ENCODE measurements at places on chromosomes 12 and 14.

DNA sequence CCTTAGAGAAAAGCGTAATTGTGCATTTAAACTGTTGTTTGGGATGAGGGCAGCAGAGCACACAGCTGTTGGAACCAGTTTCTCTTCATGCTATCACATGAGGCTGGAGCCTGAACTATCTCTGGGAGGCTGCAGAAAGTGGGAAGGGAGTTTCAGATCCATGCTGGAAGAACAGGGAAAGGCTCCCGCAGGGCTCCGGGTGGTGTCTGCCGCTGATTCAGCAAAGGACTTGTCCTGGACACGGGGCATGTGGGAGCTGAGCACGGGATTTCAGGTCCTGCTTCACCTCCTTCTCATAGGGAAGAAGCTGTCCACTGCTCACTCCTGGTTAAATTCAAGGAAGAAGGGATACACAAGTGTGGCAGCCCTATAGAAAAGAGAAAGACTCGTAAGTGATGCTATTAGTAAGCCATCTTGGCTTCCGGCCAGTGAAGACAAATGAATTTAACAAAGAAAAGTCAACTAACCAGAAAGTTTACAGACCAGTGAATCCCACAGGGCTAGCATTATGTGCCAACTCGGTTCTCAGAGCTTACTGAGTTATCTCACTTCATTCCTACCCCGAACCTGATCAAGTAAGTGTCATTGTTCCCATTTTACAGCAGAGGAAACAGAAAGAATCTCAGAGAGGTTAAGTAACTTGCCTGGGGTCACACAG, 6.7 kb upstream of the FZD10 start:
- DNase-seq, result no peak

DNA sequence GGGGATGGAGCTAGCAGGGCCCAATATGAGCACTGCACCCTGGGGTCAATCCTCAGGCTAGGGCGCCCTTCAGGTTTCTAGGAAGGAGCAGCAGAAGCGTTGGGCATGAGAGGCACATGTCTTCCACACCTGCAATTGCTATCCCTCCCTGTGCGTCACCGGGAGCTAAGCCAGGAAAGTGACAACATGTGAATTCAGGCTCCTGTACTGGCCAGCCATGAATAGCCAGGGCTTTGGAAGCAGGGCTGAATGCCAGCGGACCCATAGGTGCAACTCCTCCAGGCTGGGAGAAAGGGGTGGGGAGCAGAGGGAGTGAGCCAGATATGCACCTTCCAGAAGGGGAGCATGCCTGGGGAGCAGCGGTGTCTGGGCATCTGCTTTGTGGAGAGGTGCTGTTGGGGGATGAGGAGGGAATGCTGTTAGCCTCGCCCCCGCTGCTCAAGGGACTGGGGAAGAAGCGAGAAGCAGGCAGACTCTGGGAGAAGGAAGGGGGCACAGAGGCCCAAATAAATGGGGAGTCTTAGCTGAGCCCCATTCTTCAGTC, 6.1 kb downstream of the HOXC5 start:
- no peak for DNase-seq

DNA sequence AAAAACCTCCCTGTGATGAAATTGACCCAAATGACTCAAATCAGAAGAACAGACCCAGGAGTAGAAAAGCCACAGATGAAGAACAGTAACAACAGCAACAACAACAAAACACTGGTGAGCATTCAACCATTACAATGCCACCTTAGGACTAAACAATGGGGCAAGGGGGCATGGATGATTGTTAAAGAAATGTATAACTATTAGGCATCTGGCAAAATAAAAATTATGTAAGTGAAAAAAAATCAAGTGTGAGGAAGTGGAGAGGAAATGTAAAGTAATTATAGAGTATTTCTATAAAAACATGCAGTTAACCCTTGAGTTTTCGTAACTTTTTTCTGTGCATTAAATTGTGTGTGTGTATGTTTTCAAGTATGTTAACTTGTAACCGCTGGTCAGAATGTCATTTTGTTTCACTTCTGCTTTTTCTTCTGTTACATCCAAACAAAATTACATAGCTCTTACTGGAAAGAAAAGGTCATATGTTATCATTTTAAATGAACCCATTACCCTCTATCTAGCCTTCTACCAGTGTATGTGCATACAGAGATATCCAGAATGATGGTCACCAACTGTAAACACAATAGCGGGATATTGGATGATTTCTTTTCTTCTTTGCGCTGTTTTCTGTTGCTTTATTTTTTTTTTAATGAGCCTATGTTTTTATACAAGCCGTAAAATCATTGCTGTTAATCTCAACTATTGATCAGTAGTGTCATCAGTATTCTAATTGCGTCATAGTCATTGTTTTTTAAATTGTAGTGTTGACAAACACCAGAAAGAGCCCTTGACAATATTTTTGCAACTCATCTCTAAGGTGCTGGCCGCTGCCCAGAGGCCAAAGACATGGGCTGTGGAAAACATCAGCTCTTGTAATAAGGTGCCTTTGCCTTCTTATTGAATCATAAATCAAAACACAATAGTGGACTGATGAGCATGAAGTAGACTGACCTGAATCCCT, 170.6 kb downstream of the CRADD start:
- DNase-seq, result no peak

DNA sequence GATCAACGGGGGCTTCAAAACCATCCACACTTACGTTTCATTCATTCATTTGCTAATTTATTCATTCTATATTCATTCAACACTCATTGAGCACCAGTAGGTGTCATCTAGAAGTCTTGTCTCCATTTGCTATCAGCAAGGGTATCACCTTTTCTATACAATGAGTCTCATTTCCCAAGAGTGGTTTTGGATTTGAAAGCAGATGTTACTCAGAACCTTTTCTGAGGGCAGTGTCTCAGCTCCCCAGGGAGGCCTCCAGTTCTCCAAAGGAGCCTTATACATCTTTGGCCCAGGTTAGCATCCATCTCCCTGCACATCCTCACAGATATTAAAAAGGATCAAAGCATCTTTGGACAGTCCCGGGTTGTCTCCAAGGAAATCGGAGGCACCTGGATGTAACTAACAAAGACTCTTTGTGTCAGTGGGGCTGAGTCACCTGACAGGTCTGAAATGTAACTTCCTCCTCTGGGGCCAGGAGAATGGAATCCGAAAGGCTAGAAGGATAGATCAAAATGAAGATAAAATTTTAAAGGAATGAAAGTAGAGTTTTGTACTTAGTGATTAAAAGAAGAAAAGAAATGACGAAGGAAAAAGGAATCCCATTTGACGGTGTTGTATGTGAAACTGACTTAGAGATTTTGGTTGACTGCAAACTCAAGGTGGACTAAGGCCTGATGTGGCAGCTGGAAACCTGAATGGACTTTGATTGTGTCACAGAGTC, 103.0 kb downstream of the VCPKMT start:
- DNase-seq, result no peak

GRCh38 chr12:6768990-6769389, 2.8 kb downstream of the PTMS start:
- DNase-seq, result no peak
